ENCODE measurements at places on chromosomes 12 and 14. TPM values are rescaled to one million over a fixed set of nuclear protein-coding genes. Genes with fewer than 3 reads are reported as not detected.

GRCh38 chr12:109605599-109606228 lies 32.1 kb downstream of the MVK start:
- DNase-seq, result no peak

Gene OAS2
- total RNA-seq, result 1.3 TPM

DNA sequence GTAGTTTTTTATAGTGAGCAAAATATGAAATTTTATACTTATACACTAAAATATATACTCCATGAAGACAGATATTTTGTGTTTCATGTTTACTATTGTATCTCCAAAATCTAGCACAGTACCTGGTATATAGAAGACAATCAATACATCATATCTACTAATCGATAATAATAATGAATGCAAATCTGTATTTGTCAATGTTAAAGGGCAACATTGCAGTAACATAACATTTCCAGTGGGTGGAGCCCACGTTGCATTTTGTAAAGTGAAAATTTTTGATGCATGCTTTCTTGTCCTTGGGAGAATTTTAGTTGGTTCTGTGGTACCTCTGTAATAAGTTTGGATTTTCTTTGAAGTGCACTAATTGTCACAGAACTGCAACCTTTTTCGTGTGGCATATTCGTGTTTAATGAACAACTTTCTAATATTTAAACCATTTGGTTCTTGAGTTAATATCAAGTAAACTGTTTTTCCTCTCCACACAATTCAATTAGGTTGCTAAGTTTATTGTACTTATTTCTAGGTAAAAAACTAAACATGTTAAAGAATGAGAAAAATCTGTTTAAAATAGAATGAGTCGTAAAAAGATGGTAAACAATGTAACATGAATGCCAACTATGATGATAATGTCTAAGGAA lies 47.4 kb downstream of the AVPR1A start:
- peak; percentile 57 for DNase-seq

DNA sequence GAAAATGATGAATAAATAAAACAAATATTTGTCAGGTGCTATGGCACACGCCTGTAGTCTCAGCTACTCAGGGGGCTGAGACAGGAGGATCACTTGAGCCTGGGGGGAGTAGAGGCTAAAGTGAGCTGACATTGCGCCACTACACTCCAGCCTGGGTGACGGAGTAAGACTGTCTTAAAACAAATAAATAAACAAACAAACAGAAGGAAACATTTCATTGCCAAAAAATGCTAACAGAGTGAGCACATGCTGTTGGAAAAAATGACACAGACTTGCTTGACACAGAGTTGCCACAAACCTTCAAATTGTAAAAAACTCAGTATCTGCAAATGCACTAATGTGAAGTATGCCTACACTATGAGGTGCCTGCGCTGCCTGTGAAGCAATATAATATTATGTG lies 50.8 kb upstream of the AP4S1 start:
- no peak for DNase-seq

GRCh38 chr12:29012673-29013072 lies 136.4 kb upstream of the FAR2 start:
- no peak for DNase-seq

Gene LHX5
- total RNA-seq, result not detected

Gene CBX5
- 49.1 TPM for total RNA-seq

DNA sequence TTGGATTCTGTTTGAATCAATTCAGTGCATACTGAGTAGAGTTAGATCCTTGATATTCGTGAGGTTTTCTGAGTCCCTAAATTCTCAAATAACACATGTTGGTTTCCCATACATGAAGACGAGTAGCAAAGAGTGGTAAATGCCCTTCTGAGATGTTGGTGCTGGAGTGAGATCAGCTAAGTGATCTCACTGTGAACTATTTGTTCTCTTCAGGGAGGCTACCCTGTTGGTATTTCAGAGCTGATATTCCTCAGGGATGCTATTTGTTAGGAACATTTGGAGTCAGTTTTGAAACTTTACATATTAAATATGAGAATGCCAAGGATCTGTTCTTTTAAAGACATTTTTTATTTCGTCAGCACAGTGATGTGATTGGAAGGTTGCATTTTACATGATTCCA lies 54.7 kb downstream of the SUSD6 start:
- no peak for DNase-seq

Data from SK-MEL-5 (cell line).